ENCODE measurements at places on chromosomes 4 and X.

GRCh38 chr4:165079476-165079875 is 25.8 kb downstream of the TRIM75 start:
- H3K27ac ChIP-seq, result no peak overlapping the region
- no peak overlapping the region for H3K4me3 ChIP-seq
- no peaks in the 10 kb centered on the region for H3K27me3 ChIP-seq
- no peak for DNase-seq
- H3K36me3 ChIP-seq, result peaks cover 31% of the 10 kb centered on the region

- peaks cover 9% of the 10 kb centered on the region for H3K4me1 ChIP-seq
- DNase-seq, result no peak
- H3K27me3 ChIP-seq, result peaks cover 4% of the 10 kb centered on the region
- H3K36me3 ChIP-seq, result no peaks in the 10 kb centered on the region
- H3K4me3 ChIP-seq, result no peak overlapping the region
These were observed 2.3 kb upstream of the AMBN start for GRCh38 chr4:70589785-70590184.

DNA sequence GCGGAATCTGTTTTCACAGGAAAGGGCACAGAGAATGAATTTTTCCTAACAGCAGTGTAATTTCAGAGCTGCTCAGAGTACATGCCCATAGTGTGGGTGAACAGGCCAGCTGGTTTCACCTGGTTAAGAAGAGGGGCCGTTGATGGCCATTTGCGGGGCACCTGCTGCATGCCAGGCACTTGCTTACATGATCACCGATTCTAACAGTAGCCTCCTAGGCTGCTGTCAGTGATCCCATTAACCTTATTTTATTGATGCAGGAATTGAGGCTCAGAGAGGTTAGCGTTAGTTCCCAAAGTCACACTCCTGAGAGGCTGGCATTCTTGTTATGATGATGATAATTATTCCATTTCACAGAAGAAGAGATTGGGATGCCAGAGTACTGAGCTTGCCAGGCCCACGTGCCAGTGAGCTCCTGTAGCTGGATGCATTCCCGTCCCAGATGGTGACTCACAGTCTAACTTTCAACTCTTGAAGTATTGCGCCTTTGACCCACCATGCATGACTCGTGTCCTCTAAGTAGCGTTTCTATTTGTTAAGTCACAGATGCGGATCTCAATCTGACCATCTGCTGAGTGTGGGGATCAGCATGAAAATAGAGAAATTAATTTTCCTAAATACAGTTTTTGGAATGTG is 76.5 kb downstream of the PSAPL1 start:
- H3K27me3 ChIP-seq, result no peaks in the 10 kb centered on the region
- no peaks in the 10 kb centered on the region for H3K36me3 ChIP-seq
- H3K4me1 ChIP-seq, result no peaks in the 10 kb centered on the region
- DNase-seq, result no peak

DNA sequence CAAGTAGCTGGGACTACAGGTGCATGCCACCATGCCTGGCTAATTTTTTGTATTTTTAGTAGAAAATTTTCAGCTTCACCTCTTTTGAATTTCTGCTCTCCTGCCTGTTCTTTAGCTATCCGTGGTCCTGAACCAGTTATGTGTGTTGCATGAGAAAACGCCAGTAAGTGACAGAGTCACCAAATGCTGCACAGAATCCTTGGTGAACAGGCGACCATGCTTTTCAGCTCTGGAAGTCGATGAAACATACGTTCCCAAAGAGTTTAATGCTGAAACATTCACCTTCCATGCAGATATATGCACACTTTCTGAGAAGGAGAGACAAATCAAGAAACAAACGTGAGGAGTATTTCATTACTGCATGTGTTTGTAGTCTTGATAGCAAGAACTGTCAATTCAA is 13.9 kb downstream of the ALB start:
- H3K27me3 ChIP-seq, result no peaks in the 10 kb centered on the region
- H3K27ac ChIP-seq, result no peak overlapping the region
- no peak overlapping the region for H3K4me3 ChIP-seq
- H3K4me1 ChIP-seq, result no peaks in the 10 kb centered on the region
- H3K36me3 ChIP-seq, result no peaks in the 10 kb centered on the region

GRCh38 chr4:69601065-69601464 is 38.4 kb downstream of the UGT2A2 start:
- no peaks in the 10 kb centered on the region for H3K4me1 ChIP-seq
- H3K27ac ChIP-seq, result no peak overlapping the region
- H3K36me3 ChIP-seq, result no peaks in the 10 kb centered on the region

GRCh38 chr4:136754810-136755530 is 777.3 kb downstream of the PCDH18 start:
- no peaks in the 10 kb centered on the region for H3K36me3 ChIP-seq
- no peak overlapping the region for H3K27ac ChIP-seq
- no peak overlapping the region for H3K4me3 ChIP-seq
- no peaks in the 10 kb centered on the region for H3K27me3 ChIP-seq

Data from stimulated activated naive B cell treated with anti-CD40 and anti-IgM and Interleukin-4, amounts not matched to agents 10 μg/mL and 1 μg/mL and 100 μg/mL, for 72 hours (primary cell).